ENCODE measurements at places on chromosomes 2 and 18.
A peak's percentile ranks its signal among the peaks of the same experiment; 100 is the strongest.

DNA sequence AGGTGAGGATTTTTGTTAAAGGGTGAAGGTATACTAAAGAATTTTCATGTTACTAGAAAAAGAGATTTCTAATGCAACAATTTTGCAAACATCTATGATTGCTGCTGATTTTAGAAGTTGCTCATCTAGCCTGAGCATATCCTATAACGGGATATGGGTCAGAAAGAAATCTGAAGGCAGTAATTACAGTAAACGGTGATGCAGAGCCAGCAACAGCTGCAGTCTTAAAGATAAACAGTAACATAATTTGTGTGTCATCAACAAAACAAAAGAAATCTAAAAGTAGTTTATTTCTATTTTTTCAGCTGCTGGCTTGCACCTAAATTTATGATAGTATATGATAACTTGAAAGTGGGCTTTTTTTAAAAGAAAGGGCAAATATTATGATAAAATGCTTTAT lies 215.7 kb downstream of the SLC4A10 start:
- no peak for DNase-seq

DNA sequence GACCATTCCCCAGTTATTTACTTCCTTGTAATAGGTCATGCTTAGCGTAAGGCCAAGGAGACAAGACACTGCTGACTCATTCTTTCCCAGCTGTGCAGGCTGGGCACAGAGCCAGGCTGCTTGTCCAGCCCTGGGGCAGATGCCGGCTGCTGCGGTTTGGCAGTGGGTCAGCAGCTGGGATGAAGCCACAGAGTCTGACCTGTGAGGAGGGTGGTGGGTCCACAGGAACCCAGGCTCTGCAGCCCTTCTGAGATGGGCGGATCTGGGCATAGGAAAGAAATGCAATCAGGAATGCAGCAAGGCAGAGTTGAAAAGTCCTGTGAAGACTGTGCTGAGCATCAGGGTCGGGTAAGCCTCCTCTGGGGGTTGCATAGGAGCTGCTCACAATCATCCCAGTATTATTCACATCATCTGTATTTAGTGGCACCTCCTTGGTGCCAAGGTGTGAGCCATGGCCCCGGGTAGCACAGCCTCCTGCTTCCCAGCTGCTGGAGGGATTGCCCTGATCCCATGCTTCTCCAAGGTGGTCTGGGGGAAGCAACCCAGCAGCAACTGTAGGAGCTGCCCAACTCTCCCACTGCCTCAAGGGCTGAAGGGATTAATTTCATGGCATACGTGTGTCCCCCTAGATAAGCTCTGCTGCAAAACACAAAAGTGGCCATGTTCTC lies 139.0 kb downstream of the DDX1 start:
- DNase-seq, result peak; percentile 96

DNA sequence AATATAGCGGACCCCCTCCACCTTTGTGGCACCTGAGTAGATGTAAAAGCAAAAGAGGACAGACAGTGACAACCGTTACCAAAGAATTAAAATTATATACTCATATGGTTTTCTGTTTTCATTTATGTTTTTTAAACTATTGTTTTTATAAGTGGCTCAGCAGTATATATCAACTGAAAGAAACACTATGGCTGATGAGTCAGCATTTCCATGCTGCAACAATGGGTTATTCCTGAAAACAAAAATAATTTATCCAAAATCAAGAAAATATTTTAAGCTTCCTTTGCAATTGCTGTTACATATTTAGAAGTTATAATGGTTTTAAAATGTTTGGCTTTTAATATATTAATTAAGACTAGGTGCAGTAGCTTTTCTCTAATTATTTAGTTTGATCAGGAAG lies 17.7 kb downstream of the MRPS9 start:
- DNase-seq, result no peak

DNA sequence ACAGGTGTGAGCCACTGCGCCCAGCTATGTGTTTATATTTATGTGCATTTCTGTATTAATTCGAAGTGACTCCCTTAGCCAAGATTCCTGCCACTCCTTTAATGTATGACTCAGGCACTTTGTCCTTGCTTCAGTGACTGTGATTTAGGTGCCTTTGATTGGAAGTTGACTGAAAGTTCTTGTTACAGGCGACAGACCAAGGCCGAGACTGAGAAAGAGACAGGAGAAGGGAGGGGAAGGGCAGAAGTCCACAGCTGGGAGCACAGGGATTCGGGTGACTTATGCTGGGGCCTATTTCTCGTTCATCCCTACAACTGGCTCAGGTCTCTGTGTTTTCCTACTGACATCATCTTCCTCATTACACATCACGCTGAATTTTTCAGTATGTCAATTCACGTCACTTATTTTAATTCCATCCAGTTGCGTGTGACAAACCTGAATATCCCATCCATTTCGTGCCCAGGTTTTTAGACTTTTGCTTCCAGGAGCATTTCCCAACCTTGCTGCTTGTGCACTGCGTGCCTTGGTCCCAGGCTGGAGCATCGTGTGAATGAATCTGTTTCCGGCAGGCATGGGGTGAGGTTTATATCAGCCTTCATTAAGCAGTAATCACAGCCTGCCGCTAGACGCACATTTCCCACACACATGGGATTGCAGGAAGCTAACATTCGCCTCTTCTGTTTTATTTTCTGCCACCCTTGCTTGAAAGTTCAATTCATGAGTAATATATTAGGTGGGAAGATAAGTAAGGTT lies 42.4 kb downstream of the TMEM18 start:
- DNase-seq, result no peak

DNA sequence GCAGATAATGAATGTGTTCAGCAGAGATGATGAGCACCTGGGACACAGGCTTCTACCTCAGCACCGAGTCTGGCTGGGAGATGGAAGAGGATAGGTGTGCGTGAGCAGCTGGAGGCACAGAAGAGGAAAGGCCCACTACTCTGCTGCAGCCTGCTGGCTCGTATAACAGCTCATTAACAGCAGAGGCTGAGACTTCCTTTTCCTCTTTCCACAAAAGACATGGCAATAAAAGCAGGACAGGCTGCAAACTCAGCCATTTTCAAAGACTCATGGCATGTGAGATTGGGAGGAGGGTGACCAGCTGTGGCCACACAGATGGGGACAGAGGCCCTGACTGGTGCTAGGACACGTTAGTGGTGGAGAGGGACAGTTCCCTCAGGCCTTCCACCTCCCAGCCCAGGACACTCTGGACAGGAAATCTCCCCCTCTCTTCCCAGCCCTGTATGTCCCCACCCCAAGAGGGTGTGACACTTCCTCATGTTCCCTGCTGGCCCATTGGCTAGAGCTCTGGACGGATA lies 60.3 kb downstream of the CACNB4 start:
- no peak for DNase-seq

- no peak for DNase-seq
Observed at GRCh38 chr18:45355944-45356520, 259.2 kb upstream of the SLC14A2 start.

DNA sequence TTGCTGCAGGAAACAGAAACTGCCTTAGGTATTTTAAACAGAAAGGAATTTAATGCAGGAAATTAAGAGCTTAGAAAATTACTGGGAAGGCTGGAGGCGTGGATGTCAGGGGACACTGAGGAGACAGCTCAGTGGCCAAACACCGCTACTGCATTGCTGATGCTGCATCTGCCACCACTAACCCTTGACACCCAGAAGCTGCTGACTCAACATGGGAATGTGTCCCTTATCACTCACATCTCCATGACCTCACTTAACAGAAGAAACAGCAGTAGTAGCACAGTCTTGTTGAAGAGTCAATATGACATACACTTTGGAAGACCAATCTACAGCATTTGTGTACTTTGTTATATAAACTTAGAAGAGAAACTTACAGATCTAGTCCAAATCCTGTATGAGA lies 906.1 kb downstream of the SLC4A3 start:
- peak; percentile 20 for DNase-seq

DNA sequence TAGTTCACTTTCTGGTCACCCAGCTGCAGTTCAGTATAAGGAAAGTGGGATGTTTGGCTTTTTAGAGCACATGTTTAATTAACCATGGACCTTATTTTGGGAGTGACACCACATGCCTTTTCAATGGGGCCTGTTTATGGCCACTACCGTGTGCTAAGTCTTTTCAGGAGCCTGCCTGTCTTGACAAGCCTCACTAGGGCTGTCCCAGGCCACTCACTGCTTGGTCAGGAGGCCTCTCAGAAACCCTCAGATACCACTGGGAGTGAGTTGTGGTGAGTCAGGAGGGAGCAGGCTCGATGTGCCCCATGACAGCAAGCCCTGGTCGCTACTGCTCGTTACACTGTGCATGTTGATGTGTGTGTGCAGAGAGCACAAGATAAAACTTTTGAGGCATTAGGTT lies 123.0 kb downstream of the MAP4K4 start:
- DNase-seq, result peak; percentile 73

DNA sequence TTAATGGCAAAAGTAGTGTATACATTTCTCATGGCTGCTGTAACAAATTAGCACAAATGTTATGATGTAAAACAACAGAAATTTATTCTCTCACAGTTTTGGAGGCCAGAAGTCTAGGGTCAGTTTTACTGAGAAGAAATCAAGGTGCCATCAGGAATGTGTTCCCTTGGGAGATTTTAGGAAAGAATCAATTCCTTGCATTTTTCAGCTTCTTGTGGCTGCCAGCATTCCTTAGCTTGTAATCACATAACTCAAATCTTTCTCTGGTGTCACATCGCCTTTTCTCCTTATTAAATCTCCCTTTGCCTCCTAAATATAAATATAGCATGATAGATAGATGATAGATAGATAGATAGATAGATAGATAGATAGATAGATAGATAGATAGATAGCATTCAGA lies 307.0 kb upstream of the REG3G start:
- DNase-seq, result peak; percentile 23

All from fibroblast of lung (primary cell).